Kidney tubule cell (primary cell): ENCODE measurements at places on chromosomes 11 and 22.

- no peak for DNase-seq
Measured at GRCh38 chr11:128868841-128869671, 2.0 kb upstream of the KCNJ1 start.

- no peak for DNase-seq
Measured at GRCh38 chr11:111559800-111560464, 19.4 kb downstream of the LAYN start.

DNA sequence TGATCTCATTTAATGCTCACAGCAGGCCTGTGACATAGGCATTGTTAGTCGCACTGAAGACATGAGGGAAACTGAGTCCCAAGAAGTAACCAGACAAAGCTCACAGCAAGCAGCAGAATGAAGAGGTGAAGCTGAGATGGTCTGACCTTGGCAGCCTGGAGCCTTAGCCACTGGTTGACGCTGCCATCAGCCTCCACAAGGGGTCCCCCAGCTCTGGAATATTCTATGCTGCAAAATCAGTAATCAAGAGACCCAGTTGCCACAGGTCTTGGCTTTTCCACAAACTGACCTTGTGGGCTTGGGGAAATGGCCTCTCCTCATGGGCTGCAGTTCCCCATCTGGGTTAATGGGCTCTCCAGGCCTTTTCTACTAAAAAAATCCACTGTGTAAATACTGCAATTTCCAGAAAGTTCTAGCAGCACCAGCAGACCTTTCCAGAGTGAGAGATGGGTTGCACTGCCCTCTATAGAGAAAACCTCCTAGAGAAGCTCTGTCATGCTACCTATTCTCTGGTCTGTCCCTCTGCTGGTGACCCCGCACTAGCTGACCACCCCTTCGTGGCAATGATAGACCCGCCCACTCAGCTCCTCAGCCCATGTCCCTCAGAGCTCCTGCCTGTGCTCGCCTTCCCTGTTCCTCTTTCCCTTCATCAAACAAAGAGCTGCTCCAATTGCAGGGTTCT is 22.6 kb upstream of the ISX start:
- no peak for DNase-seq

DNA sequence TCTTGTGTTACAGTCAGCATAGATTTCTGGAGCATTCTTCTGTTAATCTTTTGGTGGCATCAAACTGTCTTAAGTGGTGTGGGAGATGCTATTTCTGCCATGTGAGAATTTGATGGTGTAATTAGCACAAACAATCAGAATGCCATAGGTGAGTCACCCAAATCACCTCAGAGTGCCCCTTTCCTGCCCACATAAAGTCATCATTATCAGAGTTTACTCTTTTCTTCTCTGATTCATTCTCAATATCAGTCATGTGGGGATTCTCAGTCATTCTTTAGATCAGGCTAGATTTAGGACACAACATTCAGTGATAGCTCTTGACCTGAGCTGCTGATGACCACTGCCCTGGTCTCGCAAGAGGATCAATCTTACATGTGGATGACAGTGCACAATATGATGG is 23.7 kb upstream of the MS4A6A start:
- DNase-seq: no peak

GRCh38 chr11:64570341-64570740 is 20.7 kb upstream of the SLC22A12 start:
- no peak for DNase-seq

GRCh38 chr11:6745465-6746015 is 26.2 kb downstream of the OR2AG2 start:
- DNase-seq: no peak

DNA sequence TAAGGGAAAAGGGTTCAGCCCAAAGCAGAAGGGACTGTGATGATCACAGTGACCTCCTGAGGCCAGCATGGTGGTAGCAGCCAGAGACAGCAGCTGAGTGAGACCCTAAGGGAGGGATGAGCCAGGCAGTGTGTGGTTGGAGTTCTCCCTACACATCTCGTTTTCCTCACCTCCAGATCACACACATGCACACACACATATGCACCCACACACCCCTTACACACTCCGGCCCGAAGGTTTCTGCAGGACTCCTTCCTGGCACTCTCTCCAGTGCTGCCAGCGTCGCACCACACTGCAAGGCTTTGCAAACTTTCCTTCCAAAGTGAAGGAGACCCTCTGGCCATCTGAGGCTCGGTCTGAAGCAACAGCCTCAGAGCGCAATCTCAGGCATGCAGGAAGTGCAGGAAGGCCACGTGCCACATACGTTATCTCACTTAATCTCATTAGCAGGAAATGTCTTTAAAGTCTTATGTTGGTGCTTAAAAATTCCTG is 26.9 kb upstream of the TP53I11 start:
- no peak for DNase-seq

- DNase-seq: no peak
Measured at GRCh38 chr11:122682464-122682863, 26.9 kb downstream of the UBASH3B start.
